Activated T-helper 17 cell treated with anti-CD3 and anti-CD28 coated beads, Interleukin-2, amount 50 U/mL, for 72 hours (primary cell): ENCODE measurements at places on chromosomes 7 and 10.
A peak's percentile ranks its signal among the peaks of the same experiment; 100 is the strongest.

GRCh38 chr7:46286356-46286755 lies 365.3 kb upstream of the IGFBP3 start:
- no peak for ATAC-seq

DNA sequence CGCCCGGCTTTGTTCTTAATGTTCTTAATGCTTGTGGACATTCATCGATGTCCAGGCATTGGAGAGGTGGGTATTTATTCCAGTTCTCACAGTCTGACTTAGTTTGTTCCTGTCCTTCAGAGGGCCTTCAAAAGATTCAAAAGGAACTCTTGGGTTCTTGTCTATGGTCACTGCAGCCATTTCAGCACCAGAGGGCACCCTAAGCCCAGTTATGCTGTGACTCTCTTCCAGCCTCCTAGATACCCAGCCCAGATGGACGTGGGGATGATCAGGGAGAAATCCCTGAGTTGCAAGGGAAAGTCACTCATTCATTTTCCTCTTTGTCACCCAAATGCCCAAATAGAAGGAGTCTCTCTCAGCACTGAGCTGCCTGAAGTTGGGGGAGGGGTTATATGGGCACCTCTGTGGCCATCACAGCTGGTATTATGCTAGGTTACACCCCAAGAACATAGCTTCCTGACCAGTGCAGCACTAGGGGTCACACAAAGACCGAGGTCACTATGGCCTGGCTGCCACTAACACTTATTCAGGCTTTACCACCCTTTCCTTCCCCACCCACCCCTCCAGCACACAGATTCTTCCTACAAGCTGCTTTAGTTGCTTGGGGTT lies 26.5 kb upstream of the CCDC126 start:
- ATAC-seq = peak; percentile 73

GRCh38 chr10:47104151-47104605 lies 192.9 kb downstream of the PTPN20 start:
- no peak for ATAC-seq

DNA sequence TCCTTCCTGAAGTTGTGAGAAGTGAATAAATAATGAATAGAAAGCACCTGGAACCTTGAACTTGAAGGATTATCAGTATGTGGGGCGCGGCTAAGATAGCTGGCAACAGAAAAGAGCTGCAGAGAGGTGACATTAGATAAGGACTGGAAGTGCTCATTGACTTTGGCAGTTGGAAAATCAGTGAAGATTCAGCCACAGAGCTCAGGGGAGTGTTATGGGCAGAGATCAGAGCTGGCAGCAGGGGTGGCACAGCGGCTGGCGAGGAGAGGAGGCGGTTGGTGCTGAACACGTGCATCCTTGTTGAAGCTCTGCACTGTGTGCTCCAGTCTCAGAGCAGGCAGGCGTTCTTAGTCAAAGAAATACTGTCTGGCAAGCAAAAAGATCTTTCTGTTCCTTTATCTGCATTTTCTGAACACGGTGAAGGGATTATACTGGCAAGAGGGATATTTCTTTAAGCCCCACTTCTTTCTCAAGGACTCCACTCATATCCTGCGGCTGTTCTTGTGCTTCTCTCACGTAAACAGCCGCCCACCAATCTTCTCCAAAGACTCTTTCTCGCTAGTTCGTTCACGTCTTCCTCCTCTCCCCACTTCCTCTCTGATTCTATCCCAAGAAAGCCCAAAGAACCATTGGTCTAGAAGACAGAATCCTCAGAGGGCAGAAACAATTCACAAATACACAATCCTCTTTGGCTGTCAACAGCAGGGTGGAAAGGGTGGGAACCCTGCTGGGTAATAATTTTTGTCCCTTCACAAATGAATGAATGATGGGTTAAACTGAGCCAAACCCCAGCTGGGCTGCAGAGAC lies 38.6 kb upstream of the ADD3 start:
- ATAC-seq = no peak

DNA sequence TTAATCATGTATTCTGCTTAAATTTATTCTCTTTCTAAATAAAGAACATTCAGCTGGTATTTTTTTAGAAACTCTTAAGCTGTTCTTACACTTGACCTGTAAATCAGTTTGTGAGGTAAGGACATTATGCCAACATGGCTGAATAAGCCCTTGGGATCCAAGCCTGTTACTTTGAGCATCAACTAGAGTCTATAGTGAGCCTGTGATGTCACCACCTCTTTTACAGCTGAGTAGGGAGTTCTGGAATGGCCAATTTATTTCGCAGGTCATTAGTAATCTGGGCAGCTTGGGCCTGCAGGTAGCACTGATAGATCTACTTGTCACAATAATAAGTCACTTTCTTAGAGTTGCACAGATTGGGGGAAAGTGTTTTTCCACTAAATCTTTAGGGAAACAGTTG lies 915.2 kb upstream of the MBL2 start:
- ATAC-seq = no peak

- ATAC-seq = no peak
Observed at GRCh38 chr7:101669307-101669706, 40.2 kb upstream of the MYL10 start.

- ATAC-seq = no peak
Observed at GRCh38 chr10:93945819-93946218, 47.9 kb upstream of the PLCE1 start.

- ATAC-seq = peak; percentile 60
Observed at GRCh38 chr7:128398016-128398840, 11.6 kb downstream of the IMPDH1 start.

GRCh38 chr10:22324413-22324812 lies 3.5 kb downstream of the BMI1 start:
- no peak for ATAC-seq

GRCh38 chr10:121313119-121313875 lies 284.9 kb downstream of the FGFR2 start:
- ATAC-seq = no peak
